NCI-H526 (cell line): ENCODE measurements at places on chromosomes 2 and 18.

DNA sequence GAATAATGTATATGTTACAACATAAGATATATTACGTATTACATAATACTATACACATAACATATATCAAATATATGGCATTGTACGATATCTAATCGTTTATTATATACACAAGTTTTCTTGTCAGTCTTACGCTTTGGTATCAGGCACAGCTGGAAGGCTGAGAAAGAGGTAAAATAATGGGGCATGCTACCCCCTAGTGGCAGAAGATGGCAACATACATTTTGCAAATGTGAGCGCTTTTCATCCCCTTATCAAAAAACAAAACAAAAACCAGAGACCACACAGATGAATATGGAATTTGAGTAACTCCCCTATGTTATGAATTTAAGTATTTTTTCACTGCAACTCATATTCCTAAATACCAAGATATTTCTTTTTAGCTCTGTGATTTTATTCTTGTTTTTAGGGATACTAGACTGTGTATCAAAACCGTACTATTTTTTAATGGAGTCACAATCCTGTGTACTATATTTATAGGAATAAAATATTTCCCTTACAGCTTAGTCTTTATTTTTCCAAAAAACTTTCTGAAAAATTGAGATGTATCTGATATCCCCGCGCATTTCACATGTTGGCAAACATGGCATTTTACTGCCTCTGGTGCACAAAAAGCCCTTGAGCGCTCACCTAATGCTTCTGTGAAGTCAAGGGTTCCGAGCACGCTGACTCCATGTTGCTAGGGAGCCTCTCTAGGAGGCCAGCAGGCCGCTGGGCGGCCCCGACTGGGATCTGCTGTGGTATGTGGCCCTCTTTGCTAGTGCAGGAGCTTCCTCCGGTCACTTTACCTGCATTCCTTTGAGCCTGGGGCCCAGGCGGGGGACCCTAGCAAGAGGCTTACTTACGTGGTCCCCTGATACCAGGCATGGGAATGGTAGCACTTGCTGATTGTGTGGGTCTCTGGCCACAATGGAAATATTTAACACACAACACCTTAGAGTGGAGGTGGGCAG is 62.5 kb downstream of the SLC4A3 start:
- peak; percentile 60 for DNase-seq

DNA sequence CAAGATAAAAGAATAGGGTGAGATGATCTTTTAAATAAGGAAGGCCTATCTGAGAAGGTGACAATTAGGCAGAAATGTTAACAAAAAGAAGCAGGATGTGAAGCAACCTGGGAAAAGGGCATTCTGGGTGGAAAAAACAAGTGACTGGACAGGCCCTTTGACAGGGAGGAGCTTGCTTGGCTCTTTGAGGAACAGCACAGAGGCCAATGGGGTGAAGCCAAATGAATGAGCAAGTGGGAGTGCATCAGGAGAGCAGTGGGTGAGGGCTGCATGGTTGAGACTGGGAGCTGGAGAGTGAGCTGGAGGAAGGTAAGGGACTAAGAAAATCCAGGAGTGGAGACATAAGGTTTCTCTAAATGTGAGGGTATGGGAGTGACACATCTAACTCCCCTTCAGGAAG is 126.9 kb downstream of the TDRD15 start:
- no peak for DNase-seq

- DNase-seq = no peak
Observed at GRCh38 chr2:241230435-241230834, 42.0 kb downstream of the ANO7 start.

- no peak for DNase-seq
Observed at GRCh38 chr2:177466337-177467195, 74.0 kb downstream of the AGPS start.

DNA sequence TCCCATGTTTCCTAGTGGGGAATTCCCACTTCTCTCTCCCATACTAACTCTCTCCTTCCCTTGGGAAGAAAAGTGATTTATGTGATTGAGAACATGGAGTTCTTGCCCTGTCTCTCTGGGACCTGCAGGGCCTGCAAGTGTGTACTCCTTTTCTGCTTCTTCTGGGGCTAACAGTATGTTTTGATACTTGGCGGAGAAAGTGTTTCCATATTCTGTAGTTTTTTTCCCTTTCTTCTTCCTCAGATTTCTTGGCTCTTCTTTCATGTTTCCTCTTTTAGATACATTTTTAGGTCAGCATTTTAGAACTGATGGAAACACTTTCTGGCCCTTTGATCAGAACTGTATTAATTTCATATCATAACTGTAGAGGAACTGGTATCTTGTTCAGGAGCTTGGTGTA is 352.2 kb downstream of the DLGAP1 start:
- no peak for DNase-seq

DNA sequence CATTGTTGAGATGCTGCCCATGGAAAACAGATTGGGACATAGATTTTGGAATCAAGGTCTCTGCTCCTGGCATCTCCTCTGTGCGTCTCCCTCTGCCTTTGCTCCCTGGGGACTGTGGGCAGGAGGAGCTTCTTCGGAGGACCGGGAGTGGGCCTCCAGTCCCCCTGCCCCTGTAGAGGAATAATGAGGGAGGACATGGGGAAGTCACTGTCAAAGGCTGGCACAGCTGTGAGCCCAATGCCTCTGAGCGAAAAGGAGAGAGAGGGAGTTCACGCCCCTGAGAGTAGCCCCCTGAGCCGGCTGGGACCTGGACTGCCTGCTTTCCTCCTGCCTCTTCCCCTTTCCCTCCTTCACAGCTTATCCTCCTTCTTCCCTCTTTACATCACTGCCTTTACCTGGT is 195.0 kb downstream of the LOXHD1 start:
- DNase-seq = no peak

GRCh38 chr18:44918142-44918476 is 237.4 kb downstream of the SETBP1 start:
- no peak for DNase-seq

DNA sequence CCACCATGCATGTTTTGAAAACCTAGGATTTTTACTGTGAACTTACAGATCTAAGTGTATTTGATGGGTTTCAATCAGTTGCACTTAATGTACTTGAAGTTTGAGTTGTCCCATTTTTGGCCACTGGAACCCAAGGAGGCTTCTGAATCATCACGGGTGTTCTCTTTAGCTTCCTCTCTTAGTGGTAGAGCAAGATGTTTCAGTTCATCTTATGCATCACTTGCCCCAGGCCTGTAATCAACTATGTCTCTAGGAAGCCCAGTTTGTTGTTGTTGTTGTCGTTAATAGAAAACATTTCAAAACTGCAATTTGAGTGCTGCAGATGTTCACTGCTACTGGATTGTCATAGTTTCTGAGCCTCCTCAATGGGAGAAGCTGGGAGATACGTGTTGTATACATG is 97.0 kb downstream of the FHOD3 start:
- DNase-seq = no peak

DNA sequence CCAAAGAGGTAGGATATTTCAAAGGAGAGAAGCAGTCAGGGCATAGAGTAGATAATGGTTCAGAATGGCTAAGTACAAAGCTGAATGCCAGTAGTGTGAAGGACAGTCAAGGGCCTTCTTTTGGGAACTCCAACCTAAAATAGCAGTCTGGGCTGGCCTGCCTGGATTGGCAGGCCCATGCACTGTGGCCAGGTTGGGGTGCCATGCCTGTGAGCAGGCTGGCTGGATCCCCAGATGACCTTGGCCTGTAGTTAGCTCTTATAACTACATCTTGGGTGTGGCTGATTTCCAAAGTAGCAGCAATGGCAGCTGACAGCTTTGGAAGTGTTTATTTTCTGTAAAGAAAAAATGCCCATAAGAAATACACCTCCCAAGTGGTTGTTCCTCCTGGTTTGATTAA is 51.5 kb upstream of the ITGB6 start:
- no peak for DNase-seq

- DNase-seq = no peak
Observed at GRCh38 chr18:12839526-12840196, 44.4 kb downstream of the PTPN2 start.

DNA sequence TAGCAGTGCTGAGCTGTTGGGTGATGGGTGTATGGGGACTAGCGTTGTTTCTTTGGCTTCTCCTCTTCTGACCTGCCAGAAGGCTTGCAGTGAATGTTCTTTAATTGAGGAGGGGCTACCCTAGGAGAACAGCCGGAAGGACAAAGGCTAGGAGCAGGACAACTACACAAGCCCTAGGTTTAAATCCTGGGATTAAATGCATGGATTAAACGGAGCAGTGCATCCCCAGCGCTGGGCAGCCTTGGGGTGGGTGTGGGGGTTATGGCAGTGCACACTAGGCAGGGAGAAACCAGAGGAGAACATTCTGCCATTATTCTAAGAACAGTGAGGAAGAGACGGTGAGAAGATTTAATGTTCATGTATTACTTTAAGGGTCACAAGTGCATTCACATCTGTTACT is 86.4 kb upstream of the MCFD2 start:
- DNase-seq = no peak

- peak; percentile 98 for DNase-seq
Observed at GRCh38 chr2:17557596-17557995, 17.1 kb downstream of the VSNL1 start.

- no peak for DNase-seq
Observed at GRCh38 chr2:128313931-128314347, 4.7 kb downstream of the HS6ST1 start.

DNA sequence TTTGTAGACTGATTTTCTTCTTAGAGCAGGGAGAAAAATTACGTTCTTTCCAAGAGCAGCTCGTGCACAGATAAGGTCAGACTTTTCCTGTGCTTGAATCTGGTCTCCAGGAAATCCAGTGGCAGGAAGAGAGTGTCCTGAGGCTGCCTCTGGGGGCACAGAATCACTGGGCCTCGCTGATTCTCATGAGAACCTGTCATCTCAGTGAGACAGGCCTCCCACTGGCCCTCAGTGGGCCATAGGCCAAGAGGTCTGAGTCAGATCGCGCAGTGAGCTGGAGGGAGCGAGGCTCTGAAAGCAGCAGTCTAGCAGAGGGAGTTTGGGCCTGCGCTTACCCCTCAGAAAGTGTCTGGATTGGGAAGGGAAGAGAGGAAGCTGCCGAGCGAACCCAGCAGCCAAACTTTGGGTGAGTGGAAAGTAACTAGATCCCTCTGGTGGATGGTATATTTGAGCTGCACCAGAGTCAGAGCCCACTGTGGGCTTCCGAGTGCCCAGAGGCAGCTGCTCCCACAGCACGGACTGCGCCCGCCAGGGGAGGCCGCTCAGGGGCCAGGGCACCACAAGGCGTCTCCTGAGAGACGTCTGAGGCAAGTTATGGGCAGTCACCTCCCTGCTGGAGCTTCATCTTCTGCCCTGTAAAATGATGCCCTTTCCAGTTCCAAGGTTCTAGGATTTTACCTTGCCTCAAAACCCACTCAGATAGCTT is 8.2 kb downstream of the GDF7 start:
- DNase-seq = no peak
